ENCODE measurements at places on chromosomes 7 and 10. TPM values are rescaled to one million over a fixed set of nuclear protein-coding genes. Genes with fewer than 3 reads are reported as not detected.

Gene LRRD1
- not detected for total RNA-seq

Gene TMEM26
- not detected for total RNA-seq

Gene LRRN3
- total RNA-seq, result not detected

Gene SUPV3L1
- 22.3 TPM for total RNA-seq

Gene ABCB1
- total RNA-seq, result 42.0 TPM

Gene OR2A5
- total RNA-seq, result not detected

Gene TEX36
- not detected for total RNA-seq

Gene ORC5
- total RNA-seq, result 19.1 TPM

Gene PRKG1
- 0.33 TPM for total RNA-seq

Gene UNCX
- total RNA-seq, result not detected

Gene GTF2I
- 98.5 TPM for total RNA-seq

Gene DGKB
- not detected for total RNA-seq

Gene NFE2L3
- 52.9 TPM for total RNA-seq

Gene DNAJC12
- 0.39 TPM for total RNA-seq

Gene ASAH2
- total RNA-seq, result 0.64 TPM

Gene CLDN3
- 1.2 TPM for total RNA-seq

Gene LRMDA
- total RNA-seq, result 13.7 TPM

Gene CYP2C19
- not detected for total RNA-seq

Gene CALHM1
- not detected for total RNA-seq

Gene VWDE
- not detected for total RNA-seq

Gene NUTM2B
- total RNA-seq, result not detected

Gene IDI2
- total RNA-seq, result not detected

Gene ZKSCAN5
- total RNA-seq, result 7.5 TPM

Gene HTR5A
- total RNA-seq, result not detected

Gene HOGA1
- 0.07 TPM for total RNA-seq

Gene ATOH7
- not detected for total RNA-seq

Gene UTF1
- not detected for total RNA-seq

Gene ABCB4
- 2.1 TPM for total RNA-seq

Gene SYNPO2L
- not detected for total RNA-seq

Gene PLEKHA8
- total RNA-seq, result 6.7 TPM

Gene RTKN2
- total RNA-seq, result 0.27 TPM

Gene UCN3
- total RNA-seq, result not detected

Gene BHLHA15
- total RNA-seq, result 0.27 TPM

Gene CYP2C8
- total RNA-seq, result not detected

Gene SKIDA1
- 0.47 TPM for total RNA-seq

Gene HTR7
- not detected for total RNA-seq

Gene WASL
- 13.8 TPM for total RNA-seq

Gene AZGP1
- total RNA-seq, result not detected

Gene NPC1L1
- total RNA-seq, result not detected

Gene FAM237B
- not detected for total RNA-seq

Gene GIMAP6
- total RNA-seq, result 89.9 TPM

Gene SPDYE6
- 0.07 TPM for total RNA-seq

Gene LIPM
- total RNA-seq, result not detected

Gene PVRIG
- total RNA-seq, result not detected

Gene ZNF316
- 9.4 TPM for total RNA-seq

Gene ACTL6B
- not detected for total RNA-seq

Gene FAM3C
- total RNA-seq, result 58.4 TPM

Gene RET
- total RNA-seq, result 0.94 TPM

Gene DNAH11
- 4.6 TPM for total RNA-seq

Data from mammary microvascular endothelial cell (primary cell).